Kasumi-1 (cell line): ENCODE measurements at places on chromosomes 3 and 15.
A peak's percentile ranks its signal among the peaks of the same experiment; 100 is the strongest.

- DNase-seq: no peak
Observed at GRCh38 chr15:47971637-47972036, 149.2 kb upstream of the SLC24A5 start.

DNA sequence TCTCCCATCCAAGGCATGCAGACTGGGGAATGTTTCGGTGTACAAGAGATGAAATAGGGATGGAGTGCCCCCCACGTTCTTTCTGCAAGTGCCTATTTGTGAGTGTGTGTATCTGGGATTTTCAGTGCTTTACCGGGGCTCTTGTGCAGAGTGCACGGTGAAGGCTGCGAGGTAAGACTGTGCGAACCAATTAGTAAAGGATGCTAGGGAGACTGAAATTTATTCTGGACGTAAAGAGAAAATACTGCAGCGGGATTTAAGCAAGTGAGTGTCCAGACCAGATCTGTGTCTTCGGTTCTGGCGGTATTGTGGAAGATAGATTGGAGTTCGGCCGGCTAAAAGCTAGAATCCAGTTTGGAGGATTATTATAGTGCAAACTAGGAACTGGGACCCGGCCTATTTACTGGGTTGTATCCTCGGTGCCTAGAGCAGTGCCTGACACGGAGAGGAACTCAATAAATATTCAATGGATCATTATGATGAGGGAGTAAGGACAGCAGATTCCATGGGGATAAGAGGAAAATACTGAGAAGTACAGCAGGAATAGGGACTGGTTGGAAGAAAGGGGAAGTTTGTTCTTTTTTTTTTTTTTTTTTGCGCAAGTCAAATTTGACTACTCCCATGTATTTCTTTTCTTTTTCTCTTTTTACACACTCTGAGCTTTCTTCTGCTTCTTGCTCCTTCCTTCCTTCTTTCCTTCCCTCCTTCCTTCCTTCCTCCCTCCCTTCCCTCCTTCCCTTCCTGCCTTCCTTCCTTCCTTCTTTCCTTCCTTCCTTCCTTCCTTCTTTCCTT is 580 bp upstream of the MAGEF1 start:
- peak; percentile 37 for DNase-seq

- no peak for DNase-seq
Observed at GRCh38 chr15:57580866-57581265, 10.8 kb upstream of the MYZAP start.

GRCh38 chr3:180062771-180063170 is 26.0 kb upstream of the PEX5L start:
- no peak for DNase-seq

DNA sequence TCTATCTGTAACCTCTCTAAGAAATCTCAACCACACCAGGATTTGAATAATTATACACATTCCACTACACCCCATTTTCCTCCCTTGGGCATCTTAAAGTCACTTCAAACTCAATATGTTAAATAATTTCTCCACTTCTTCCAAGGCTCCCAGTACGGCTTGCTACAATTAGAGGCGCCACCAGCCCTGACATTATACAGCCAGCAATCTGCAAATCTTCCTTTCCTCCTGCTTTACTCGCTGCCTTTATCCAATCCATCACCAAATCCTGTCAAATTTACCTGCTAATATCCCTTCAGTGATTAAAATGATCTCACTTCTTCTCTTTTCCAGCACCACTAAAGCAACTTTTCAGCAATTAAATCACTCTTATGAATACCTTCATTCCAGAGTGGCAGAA is 13.9 kb downstream of the WWTR1 start:
- DNase-seq: no peak

- no peak for DNase-seq
Observed at GRCh38 chr15:95864467-95864886, 466.0 kb upstream of the NR2F2 start.

GRCh38 chr15:37678124-37678523 is 256.3 kb upstream of the TMCO5A start:
- DNase-seq: no peak

GRCh38 chr3:99439892-99440291 is 198.5 kb upstream of the COL8A1 start:
- no peak for DNase-seq

DNA sequence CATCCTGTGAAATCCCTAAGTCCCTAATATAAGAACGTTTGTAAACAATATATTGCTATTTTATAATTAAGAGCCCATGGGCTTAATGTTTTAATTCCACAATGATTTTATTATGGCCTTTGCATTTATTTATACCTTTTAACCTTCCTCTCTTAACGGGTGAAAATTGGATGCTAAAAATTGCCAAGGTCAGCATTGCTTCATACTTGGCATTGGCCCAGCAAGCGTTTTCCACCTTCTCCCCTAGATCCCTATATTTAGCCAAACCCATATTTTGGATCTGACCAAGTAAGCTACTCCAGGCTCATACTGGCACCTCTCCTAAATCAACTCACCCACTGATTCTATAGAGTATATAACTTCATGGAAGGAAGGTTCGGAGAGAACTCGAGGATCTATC is 188.0 kb upstream of the NR2F2 start:
- DNase-seq: no peak

DNA sequence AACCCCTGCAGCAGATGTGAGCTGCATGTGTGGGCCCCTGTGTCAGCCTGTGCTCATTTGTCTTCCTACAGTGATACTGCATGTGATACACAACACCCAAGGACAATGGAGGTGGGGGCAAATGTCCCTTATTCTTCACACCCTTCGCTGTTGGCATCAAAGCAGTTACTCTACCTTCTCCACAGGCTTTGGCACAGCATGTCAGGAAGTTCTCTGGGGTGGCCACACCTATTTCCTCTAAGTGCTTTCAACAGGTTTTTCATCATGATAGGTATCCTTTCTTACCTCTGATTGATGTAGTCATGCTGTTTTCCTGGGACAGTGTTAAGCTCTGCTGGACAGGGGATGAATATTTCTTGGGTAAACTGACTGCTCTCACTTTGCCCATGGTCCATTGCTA is 29.5 kb downstream of the ZNF662 start:
- no peak for DNase-seq

DNA sequence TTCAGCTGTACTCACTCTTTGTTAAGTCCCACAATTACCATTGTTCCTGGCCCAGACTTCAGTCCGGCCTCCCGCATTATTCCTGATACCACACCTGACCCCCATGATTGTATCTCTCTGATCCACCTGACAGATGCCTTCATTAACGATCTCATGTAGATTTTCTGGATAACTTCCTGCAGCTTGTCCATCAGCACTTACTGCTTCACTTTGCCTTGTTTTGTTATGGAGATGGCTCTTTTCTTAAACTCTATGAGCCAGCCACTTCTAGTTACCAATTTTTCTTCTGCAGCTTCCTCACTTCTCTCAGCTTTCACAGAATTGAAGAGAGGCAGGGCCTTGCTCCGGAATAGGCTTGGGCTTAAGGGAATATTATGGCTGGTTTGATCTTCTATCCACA is 1044.2 kb downstream of the PLOD2 start:
- DNase-seq: no peak

GRCh38 chr3:178084938-178085816 is 451.1 kb upstream of the KCNMB2 start:
- no peak for DNase-seq

DNA sequence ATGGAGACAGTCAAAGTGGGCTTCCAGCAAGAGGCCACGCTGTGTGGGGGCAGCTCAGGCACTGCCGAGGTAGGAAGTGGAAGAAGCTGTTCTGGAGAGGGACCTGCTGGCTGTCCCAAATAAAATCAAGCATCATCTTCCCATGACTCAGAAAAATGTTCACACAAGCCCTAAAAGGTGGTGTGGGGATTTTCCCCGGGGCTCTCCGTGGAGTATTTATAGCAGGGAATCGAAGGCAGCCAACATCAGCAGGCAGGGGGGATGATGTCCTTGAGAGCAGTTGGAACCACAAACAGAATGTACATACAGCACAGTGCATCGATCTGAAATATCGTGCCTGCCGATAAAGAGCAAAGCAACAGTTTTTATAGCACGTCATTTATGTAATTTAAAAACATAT is 27.6 kb downstream of the PRR23E start:
- no peak for DNase-seq

DNA sequence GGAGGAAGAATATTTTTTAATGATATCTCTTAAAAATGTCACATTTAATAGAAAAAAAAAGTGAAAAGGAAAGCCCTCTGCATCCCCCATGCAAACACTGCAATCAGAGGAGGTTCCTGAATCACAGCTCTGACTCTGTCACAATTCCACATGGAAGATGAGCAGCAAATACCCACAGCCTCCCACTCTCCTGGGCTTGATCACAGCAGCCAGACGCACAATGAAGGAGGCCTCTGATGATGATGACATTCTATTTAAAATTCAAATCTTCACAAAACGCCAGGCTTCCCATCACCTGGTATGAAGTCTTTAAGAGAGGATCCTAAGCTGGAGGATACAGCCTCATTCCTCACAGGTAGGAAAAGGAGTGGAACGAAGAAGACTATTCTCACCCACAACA is 9.1 kb upstream of the DIS3L start:
- DNase-seq: no peak

DNA sequence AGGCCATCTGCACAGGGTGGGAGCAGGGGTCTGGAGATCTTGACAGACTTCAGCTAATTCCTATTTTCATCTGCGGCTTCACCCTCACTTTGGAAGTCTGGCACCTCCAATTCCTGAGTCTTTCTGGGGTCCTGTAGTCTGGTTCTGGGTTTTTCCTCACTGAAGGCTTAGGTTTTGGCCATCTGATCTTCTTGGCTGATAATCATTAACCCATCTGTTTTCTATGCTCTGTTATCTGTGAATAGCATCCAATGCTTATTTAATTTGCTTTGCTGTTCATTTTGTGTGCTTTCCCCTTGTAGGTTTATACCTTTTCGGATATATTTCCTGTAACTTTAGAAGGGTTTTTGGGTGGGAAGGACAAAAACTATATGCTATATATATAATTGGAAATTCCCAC is 17.6 kb downstream of the TATDN2 start:
- DNase-seq: no peak

DNA sequence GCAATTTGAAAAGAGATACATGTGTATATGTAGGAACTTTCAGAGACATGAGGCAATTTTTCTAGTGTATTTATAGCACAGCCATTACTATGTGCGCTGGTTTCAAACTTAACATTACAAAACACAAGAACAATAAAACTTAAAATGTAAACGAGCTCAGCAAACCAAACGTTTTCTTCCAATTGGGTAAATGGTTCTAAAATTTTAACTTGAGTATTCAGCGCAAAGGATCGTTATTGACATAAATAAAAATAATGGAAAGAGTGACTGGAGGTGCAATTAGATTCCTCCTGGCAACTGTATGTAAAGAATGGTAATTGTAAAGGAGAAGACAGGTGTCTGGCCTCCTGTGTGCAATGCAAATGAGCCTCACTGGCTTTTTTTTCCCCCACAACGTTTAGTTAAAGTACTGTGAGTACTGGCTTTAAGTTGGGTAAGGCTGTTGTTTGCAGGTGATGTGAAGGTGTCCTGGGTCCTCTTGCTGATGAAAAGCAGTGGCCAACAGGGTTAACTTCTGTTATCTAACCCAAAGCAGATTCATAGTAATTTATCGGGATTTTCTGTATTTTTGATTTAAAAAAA is 14.1 kb upstream of the GADL1 start:
- DNase-seq: no peak

- DNase-seq: no peak
Observed at GRCh38 chr15:60374628-60375081, 23.1 kb downstream of the ANXA2 start.

- DNase-seq: no peak
Observed at GRCh38 chr3:147354623-147355022, 51.7 kb downstream of the ZIC4 start.

- DNase-seq: no peak
Observed at GRCh38 chr15:79296583-79296982, 14.1 kb downstream of the ANKRD34C start.

DNA sequence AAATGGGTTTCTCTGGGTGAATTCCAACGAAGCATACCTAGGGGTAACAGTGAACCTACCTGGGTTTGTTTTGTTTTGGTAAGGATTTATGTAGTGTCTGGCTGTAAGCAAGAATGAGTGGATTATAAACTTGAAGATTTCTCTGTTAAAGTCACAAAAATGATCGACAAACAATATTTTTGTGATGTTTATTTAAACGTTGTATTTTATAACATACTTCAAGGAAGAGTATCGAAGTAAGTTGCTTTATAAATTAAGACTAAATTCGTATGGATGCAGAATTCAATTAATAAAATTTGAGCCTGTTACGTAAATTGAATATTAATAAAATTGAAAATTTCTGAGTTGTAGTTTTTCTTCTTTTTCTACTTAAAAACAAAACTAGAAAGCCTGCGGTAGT is 982 bp upstream of the ZDHHC23 start:
- DNase-seq: no peak

GRCh38 chr15:50523851-50524251 is 22.6 kb downstream of the USP50 start:
- no peak for DNase-seq

DNA sequence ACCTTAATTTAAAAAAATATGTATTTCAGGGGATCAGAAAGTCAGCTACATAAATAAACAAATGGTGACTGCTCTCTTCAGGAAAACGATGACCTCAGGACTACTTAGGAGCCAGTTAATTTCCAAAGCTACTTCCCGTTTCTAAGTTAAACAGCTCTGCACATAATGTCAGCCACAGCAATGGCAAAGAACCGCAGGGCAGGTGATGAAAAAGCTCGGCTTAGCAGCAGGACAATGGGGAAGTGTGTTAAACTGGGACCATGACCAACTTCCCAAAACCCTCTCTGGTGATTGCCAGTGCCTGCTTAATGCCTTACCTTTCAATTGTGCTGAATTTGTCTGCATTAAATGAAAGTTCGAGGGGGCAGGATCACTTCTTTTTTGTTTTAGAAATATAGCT is 258.9 kb downstream of the FHIT start:
- peak; percentile 94 for DNase-seq

- DNase-seq: no peak
Observed at GRCh38 chr3:127796831-127797150, 25.5 kb downstream of the MGLL start.

DNA sequence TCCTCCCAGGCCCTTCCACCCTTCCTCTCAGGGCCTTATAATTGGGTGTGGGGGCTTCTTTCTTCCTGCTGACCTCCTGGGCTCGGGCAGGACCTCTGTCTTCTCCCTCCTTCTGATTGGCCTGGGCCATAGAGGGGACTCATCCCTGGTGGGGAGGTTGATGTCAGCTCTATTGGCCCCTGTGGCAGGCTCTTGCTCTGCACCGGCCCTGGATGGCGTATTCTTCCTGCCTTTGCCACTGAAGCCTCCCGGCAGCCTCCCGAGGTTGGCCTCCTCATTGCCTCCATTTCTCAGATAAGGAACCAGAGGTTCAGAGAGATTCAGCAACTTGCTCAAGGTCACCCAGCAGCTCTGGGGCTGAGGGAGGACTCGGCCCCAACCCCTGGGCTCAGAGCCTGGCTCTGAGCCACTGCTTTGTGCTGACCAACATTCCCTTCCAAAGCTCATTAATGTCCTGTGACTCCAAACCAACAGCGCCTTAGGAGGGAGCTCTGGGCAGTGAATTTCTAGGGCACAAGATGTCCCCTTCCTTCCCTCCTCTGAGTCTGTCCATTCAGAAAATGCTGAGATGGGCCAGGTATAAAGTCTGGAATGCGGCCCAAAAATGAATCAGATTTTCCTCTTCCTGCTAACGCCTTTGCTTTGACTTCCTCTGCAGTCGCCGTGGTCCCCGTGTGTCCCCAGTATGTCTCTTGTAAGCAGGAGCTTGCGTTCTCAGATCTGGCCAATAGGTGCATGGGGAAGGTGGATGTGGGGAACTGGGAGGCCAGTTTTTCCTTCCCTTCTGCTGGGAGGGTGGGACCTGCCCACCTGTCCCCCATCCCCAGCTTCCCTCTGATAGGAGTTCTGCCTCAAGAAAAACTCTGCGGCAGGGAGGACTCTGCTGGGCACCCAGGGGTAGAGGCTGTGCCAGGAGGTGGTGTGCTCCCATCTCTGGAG is 74.2 kb downstream of the HMCES start:
- DNase-seq: no peak

- DNase-seq: no peak
Observed at GRCh38 chr15:85116925-85117646, 135.4 kb downstream of the PDE8A start.
